ENCODE measurements at places on chromosomes 7 and 10.

DNA sequence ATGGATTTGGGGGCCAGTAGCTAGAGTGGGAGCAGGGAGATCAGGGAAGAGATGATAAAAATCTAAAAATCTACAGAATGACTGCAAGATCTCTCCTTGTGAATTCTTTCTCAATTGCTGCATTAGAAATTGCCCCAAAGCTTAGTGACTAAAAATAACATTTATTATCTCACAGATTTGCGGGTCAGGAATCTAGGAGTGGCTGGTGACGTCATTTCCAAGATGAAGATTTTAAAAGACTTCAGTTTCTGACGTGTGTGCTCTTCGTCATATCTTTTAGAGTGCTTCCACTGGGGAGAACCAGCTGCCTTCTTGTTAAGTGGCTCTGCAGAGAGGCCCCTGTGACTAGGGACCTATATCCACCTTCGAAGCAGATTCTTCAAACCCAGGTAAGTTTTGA is 112.6 kb downstream of the DGKI start:
- no peak for DNase-seq

- no peak for DNase-seq
Measured at GRCh38 chr10:14236341-14236740, 94.4 kb downstream of the FRMD4A start.

GRCh38 chr10:71678057-71678805 is 41.3 kb downstream of the C10orf105 start:
- DNase-seq = no peak

DNA sequence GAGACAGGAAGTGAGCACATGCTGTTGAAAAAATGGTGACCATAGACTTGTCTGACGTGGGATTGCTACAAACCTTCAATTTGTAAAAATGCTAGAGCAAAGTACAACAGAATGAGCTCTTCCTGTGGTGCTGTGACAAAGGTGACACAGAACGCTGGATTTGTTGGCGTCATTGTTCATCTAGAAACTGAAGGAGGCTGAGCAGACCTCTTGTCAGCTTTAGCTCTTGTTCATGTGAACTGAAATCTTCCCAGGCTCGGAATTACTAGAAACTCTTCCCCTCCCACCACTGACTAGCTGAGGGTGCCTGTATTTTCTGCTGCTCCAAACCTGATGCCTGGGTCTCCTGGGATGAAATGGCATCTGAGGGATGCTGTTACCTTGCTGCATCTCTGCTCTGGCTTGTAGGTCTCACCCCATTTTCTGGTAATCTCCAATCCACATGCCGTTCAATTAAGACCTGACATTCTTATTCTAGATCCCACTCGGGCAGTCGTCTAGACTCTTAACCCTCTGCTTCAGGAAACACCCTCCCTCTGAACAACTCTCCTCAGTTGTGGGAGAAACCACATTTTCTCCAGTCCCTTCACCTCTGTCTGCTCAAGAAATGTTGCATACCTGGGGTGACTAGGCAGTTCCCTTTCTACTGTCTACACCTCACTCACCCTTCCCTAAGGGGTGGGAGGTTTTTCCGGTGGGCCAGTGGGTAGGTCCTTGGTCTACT is 349.3 kb downstream of the CXCL12 start:
- no peak for DNase-seq

DNA sequence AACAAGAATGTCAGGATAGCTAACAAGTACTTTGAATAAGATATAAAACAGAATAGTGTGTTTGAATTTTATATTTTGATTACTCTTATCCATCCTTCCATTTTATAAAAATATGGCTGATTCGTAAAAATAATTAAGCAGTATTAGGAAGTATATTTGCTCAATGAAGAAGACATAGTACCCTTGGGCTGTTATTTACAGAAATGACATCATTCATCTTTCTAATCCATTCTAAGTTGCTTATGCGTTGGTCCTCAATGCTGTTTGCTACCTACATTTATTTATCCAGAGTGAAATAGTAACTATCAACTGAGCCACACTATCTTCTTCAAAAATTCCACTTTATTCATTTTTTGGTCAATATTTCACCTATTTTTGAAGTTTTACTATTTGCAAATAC is 2.1 kb upstream of the ZNF804B start:
- DNase-seq = no peak

GRCh38 chr10:109961174-109962001 is 38.1 kb upstream of the XPNPEP1 start:
- DNase-seq = no peak
